ENCODE measurements at places on chromosomes 5 and 9.

DNA sequence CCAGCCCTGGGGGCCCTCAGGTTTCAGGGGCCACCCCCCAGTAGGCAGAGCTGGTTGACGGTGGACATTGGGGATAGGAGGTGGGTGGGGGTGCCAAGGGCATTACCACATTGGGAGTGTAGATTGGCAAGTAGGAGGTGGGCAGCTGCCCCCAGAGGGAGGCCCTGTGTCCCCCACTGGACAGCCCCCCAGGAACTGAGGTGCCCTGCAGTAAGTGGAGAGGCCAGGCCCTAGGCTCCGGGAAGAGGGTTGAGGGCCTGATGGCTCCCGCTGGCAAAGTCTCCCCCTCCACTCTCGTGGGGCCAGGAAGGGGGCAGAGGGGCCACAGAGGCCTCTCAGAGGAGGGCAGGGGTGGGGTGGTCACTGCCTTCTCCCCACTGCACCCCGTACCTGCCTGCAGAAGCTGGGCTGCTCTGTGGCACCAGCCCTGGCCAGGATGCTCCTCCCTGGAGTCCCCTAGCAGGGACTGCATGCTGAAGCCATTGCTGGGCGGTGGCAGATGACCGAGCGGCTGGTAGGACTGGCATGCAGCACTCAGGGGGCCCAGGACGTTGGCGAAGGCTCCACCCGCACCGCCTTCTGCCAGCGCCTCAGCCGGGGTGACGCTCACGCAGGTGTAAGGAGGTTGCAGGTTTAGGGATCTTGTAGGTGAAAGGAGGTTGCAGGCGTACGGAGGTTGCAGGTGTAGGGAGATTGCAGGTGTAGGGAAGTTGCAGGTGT, 89.6 kb upstream of the CACNA1B start:
- DNase-seq, result no peak

DNA sequence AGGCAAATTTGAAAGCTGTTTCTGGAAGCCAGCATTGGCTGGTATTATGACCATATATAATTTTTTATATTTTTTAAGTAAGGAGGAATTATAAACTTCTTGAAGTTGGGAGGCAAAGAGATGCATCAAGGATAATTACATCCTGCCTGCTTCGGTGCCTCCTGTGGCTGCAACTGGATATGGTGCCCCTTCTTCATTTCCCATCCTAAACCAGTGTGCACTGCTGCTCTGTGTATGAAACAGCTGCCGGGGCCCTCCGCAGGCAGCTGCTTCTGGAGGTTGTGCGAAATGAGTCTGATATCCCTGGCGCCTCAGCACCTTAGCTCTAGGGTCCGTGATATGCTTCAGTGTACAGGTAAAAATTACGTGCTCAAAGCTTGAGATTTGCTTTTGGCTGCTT, 304.2 kb downstream of the ENC1 start:
- DNase-seq, result no peak

- DNase-seq, result no peak
These were observed 3.7 kb upstream of the SLC30A5 start for GRCh38 chr5:69090158-69090557.

GRCh38 chr5:84237126-84237525, 147.6 kb downstream of the EDIL3 start:
- no peak for DNase-seq

- DNase-seq, result no peak
These were observed 133.1 kb downstream of the MACIR start for GRCh38 chr5:103391659-103392058.

DNA sequence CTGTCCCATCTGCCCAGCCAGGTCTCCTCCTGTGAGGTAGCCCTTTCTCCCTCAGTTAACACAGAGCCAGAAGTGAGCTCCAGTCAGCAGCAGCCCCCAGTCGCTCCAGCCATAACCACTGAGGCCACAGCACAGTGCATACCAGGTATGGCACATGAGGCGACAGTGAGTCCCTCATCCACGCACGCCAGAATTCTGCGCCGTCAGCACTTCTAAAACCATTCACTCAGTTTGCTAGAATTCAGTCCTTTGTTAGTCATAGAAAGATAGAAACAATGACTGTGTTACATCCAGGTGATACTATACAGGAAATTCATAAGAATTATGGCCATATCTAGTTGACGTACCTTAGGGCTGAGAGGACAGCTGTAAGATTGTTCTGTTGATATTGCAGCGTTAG, 88.5 kb downstream of the KIAA1958 start:
- no peak for DNase-seq

GRCh38 chr5:145943674-145944121, 7.3 kb downstream of the SH3RF2 start:
- DNase-seq, result no peak

GRCh38 chr5:171952021-171952420, 54.4 kb downstream of the FBXW11 start:
- DNase-seq, result no peak

GRCh38 chr9:128047231-128047630, 19.9 kb downstream of the NAIF1 start:
- no peak for DNase-seq

DNA sequence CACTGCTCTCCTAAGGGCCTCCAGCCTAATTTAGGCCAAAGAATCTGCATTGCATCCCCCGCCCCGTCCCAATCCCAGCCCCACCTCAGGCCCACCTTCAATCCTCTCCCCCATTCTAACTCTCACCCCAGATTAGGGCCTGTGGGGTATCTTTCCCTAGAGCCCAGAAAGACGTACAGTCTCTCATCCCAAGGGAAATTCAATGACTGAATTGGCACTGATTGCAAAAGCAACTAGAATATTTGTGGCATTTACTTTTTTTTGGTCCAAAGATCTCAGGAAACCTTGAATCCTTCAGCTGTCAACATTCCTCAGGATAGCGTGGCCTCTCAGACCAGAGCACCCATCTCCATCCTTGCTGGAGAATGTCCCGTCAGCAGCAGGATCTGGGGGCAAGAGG, 30.6 kb downstream of the TRMO start:
- no peak for DNase-seq

- no peak for DNase-seq
These were observed 301.9 kb downstream of the FER start for GRCh38 chr5:109049565-109049964.

DNA sequence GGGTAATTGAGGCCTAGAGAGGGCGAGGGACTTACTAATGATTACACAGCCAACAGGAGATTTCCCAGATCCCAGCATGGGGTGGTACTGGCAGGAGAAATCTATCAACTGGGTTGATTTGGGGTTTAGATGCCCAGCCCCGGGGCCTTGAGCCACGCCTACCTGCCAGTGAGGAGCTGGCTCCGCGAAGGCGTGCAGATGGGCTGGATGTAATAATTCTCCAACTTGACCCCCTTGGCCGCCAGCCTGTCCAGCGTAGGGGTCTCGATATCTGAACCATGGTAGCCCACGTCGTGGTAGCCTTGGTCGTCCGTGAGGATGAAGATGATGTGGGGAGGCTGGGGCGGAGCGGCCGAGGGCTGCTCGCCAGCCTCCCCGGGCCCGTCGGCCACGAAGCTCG, 804 bp downstream of the ARSI start:
- DNase-seq, result no peak

DNA sequence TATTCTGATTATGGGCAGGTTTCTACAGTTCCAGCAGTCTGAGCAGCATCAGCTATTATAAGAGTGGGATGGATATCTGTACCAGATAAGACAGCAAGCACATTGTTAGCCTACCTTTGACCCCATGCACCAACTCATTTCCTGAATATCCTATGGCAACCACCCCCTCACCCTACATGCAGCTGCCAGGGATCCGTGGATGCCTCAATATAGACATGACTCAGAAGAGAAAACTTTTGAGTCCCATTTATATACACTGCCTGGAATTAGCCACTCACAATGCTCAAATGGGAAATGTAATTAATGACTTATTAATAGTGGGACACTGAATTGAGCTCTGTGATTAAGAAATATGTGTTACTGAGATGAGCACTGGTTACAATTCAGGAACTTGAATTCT, 124.4 kb downstream of the SSBP2 start:
- no peak for DNase-seq

GRCh38 chr5:88304356-88304755, 35.7 kb upstream of the TMEM161B start:
- no peak for DNase-seq

- no peak for DNase-seq
These were observed 162.0 kb downstream of the SLC25A46 start for GRCh38 chr5:110900829-110901228.

GRCh38 chr9:89597711-89598362, 7.0 kb upstream of the GADD45G start:
- DNase-seq, result no peak

GRCh38 chr9:127053057-127053821, 69.2 kb downstream of the ANGPTL2 start:
- DNase-seq, result no peak

DNA sequence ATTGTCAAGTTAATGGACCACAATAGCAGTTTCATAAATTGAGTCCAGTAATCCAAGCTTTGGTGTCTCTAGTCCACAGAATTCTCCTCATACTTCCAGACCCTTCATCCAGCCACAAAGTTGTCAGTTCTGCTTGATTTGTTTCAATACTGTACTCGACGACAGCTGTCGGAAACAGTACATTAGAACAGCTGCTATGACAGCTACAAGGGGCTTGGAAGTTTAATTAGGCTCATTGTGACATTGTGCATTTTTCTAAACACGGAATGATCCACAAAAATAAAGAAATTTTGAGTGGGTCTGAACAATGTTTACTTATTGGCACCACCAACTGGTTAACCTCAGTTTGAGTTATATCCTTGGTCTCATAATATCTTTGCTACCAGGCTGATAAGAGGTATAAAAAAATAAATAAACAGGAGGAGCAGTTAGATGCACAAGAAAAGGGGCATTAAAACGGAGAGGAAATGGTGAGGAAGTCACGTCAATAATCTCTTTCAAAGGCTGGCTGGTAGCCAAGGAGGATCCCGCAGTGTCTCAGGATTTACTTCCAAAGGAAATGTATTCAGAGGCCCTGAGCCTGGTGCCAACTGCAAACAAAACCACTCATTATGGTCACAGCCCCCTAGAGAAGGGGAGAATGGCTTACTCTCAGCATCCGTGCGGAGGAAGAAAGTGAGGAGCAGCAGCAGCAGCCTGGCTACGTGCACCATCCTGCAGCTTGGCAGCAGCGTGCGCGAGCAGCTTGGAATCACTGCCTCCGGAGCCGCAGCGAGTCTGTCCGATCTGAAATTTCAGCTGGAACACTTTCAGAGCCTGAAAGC, 933.8 kb upstream of the DMAC1 start:
- no peak for DNase-seq
